D721Med (cell line): ENCODE measurements at places on chromosomes 5 and 9.

- no peak for DNase-seq
These were observed 18.5 kb upstream of the ERMP1 start for GRCh38 chr9:5851445-5851844.

- no peak for DNase-seq
These were observed 30.4 kb upstream of the IER5L start for GRCh38 chr9:129208207-129209032.

DNA sequence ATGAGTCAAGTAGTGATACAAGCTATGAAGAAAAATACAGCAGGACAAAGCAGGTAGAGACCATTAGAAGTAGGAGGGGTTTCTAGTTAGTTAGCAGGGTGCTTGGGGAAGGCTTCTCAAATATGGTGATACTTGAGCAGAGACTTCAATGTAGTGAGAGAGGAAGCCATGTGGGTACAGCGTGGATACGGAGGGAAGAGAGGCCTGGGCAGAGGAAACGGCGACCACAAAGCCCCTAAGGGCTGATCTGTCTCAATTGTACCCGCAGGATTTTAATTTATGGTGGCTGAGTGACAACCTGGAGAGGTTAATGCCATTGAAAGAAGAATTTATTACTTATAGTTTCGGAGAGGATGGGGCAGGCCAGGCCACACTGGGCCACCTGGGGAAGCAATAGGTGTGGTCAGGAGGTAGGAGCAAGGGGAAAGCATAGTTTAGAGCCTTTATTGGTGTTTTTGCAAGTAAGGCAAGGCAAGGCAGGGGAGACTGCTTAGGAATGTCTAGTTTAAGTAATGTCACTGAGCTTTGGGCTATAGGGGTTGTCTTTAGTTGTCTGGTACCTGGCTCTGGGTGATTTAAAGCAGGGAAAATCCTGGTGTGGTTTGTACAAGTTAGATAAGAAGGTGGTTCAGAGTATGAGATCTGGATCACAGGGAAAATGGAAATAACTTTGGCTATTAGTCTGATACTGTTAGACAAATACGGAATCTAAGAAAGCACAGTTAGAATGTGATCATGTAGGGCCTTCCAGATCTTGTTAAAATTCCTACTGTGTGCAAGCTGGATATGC is 42.6 kb downstream of the GCNT4 start:
- no peak for DNase-seq

GRCh38 chr9:121398374-121398773 is 28.3 kb upstream of the STOM start:
- DNase-seq = no peak

DNA sequence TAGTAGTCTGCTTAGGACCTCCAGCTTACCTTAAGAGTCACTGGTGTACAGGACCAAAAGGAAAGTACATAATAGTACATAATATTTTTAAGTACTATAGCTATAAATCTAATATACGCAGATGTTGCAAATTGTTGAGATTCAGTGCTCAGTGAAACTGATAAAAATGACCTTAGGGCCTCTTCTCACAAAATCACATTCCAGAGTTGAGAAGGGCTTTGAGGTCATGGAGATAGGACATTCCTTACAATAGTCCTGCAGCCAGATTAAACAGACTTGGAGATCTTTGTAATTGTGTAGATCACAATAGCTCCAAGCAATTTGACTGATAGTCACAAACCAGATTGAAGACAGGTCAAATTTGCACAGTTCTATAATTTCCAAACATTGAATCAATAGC is 37.7 kb upstream of the PCSK1 start:
- DNase-seq = no peak

DNA sequence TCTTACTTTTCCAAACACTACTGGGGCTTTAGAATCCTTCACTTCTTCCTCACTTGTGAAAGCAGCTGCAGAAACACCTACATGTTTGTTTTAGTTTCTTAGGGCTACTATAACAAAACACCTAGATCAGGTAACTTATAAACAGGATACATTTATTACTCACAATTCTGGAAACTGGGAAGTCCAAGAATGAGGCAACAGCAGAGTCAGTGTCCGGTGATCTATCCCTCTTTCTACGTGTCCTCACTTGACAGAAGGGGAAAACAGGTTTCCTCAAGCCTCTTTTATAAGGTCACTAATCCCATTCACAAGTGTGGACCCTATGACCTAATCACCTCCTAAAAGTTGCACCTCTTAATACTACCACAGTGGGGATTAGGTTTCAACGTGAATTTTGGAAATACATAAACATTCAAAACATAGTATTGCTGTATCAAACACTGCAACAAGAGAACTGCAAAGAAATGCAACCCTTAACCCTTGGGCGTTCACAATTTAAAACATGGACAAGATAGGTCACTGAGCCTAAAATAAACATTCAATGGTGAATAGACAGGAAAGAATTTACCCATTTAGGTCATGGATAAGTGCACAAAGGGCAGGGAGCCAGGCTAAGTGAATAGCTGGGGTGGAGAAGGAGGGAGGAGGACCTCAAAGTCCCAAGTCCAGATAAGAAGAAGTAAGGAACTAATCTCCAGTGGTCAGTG is 104.3 kb downstream of the PIK3R1 start:
- no peak for DNase-seq

DNA sequence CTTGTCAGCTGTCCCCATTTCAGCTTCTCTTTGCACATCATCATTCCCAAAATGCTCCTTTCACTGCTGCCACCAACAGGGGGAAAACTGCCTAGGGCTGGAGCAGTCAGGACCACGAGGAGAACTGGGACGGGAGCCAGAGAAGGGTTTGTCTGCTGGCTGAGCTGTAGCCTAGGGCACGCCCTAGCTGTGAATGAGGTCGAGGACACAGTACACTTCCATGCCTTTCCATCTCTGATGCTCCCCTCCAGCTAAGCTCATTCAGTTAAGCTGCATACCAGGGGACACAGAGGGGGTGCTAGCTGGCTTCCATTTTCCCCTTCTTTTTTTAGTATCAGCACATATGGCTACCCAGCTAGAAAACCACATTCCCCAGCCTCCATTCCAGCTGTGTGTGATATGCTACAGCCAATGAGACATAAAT is 64.7 kb downstream of the STK10 start:
- no peak for DNase-seq

DNA sequence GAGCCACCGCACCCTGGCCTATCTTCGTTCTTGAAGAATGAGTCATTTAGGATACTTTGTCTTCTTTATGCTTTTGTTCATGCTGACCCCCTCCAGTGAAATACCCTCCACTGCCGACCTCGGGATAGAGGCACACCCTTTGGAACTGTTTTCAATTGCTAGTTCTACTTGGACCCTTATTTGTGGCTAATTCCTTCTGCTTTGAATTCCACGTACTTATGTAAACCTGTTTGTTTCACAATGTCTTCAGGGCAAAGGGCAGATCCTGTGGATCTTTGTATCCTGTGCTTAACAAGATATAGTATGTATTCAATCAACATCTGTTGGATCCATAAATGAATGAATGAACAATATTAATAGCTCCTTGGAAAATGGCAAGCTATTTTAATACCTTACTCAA is 19.6 kb upstream of the AOPEP start:
- no peak for DNase-seq

- DNase-seq = no peak
These were observed 40.5 kb upstream of the PLEKHG4B start for GRCh38 chr5:51500-51823.

DNA sequence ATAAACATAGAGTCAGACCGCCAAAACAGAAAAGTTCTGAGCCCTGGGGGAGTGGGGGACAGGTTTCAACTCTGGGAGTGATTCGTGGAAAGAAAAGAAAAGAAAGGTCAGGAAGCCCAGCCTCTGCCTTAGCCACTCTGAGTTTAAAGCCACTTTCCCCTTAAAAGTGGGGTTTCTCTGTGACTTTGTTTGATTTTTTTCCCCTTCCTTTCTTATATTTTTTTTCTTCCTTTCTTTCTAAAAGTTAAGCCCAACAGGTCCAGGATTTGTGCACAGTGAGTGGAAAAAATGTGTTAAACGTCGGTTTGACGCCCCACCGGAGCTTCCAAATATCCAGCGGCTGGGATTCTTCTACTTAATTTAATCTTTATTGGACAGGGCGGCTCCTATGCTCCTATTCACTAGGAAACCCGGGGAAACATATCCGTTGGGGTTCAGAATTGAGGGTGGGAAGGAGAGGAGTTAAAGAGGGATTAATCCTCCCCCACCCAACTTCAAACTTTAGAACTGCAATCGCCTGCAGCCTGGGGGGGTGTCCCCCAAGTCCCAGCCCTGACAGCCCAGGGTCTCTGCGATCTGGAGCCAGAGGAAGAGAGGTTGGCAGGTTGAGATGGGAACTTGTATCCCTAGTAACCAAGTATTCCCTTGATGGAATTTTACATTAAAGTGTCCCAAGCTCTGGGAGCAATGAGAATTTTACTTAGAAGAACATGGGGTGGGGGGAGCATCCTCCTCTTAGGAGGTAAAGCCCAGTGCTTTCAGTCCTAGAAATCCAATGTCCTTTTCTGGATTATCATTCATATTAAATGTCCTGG is 6.3 kb downstream of the NR2F1-AS1 start:
- no peak for DNase-seq

- no peak for DNase-seq
These were observed 31.8 kb upstream of the FOXB2 start for GRCh38 chr9:76987594-76988200.

DNA sequence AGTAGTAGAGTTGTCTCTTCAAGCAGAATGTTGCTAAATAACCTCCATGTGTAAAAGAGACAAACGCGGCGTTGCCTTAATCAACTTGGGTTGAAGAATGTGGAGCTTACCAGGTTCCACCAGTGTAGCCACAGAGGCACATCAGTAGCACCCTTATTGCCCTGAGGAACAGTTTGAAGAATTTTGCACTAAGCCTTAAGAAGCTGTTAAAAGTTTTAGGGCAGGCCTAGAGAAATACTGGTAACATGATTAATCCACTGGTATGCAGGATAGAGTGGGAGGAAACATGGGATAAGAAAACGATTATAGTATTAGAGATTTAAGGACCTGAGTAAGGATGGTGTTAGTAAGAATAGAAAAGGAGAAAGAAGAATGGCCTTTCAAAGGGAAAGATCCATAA is 100.6 kb downstream of the ZCCHC7 start:
- DNase-seq = no peak

GRCh38 chr5:85170183-85170582 is 785.5 kb upstream of the EDIL3 start:
- no peak for DNase-seq

DNA sequence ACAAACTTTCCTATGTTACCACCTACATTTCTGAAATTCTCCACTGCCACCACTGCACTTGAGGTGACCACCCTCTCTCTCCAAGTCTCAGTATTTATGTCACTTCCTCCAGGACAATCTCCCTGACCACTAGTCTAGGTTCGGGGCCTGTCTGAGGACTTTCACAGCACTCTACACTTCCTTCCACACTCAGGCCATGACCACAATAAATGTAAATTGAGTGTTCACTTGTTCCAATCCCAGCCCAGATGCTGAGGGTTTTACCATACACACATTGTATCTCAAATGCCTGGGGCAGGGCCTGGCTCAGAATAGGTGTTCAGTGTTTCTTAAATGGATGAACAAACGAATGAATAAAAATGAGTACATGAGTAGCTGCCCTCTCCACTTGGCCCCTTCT is 26.9 kb upstream of the CCNG1 start:
- DNase-seq = no peak

DNA sequence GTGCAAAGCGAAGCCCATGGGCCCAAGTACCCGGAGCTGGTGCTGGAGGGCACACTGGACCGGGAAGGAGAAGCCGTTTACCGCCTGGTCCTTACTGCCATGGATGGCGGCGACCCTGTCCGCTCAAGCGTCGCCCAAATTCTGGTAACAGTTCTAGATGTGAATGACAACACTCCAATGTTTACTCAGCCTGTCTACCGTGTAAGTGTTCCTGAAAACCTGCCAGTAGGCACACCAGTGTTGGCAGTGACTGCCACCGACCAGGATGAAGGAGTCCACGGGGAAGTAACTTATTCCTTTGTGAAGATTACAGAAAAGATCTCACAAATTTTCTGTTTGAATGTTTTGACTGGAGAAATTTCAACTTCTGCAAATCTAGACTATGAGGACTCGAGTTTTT is 936 bp downstream of the PCDHGA6 start:
- DNase-seq = no peak

DNA sequence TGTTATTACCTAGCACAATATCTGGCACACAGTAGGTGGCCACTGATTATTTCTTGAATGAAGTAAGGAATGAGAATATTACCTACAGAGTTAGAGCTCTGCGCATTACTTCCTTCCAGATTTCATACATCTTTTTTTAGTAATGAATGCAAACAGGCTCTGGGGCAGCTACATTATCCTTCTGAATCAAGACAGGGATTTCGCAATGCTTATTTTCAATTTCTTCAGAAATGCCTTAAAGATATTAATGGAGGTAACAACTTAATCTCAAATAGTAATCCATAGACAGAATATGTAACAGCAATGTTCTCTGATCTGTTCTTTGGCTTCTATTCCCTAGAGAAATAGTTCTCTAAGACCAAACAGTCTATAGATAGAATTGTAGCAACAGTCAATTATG is 32.6 kb downstream of the CDKN2A start:
- DNase-seq = no peak

- no peak for DNase-seq
These were observed 33.7 kb upstream of the TXN start for GRCh38 chr9:110290001-110290400.

- DNase-seq = no peak
These were observed 649.4 kb downstream of the CCDC171 start for GRCh38 chr9:16202221-16202620.

GRCh38 chr9:4277531-4277991 is 22.3 kb downstream of the GLIS3 start:
- no peak for DNase-seq

DNA sequence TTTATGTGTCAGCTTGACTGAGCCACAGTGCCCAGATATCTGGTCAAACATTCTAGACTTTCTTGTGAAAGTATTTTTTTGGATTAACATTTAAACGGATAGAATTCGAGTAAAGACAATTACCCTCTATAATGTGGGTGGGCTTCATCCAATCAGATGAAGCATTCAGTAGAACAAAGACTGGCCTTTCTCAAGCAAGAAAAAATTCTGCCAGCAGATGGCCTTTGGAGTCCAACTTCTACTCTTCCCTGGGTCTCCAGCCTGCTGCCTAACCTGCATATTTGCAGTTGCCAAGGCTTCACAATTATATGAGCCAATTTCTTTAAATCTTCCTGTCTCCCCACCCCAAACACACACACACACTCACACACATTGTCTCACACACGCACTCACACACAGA is 86.4 kb downstream of the MED10 start:
- no peak for DNase-seq

GRCh38 chr5:1882337-1883119 is at the start of gene IRX4:
IRX4 (minus strand) TSS chr5:1882925; CDS start chr5:1882647, 278 bp downstream.
- no peak for DNase-seq

GRCh38 chr9:11632691-11633090 is 1019.9 kb upstream of the PTPRD start:
- no peak for DNase-seq

GRCh38 chr9:85547599-85547998 is 194.2 kb downstream of the AGTPBP1 start:
- no peak for DNase-seq
